Thymus (tissue), 14 donors: ENCODE measurements at places on chromosomes 12 and 14. TPM values are rescaled to one million over a fixed set of nuclear protein-coding genes. Genes with fewer than 3 reads are reported as not detected.
A peak's percentile ranks its signal among the peaks of the same experiment; 100 is the strongest.

Gene ANO2
- 0.57 TPM for total RNA-seq

Gene ALG10B
- 3.7 TPM for total RNA-seq

Gene SLC16A7
- total RNA-seq, result 11.0 TPM

Gene C12orf54
- 0.19 TPM for total RNA-seq

Gene LRP6
- 11.7 TPM for total RNA-seq

Gene LAG3
- total RNA-seq, result 1.5 TPM

Gene RAD9B
- total RNA-seq, result 1.0 TPM

Gene ZFYVE1
- total RNA-seq, result 5.7 TPM

Gene MAGOHB
- 47.3 TPM for total RNA-seq

- no peak for DNase-seq
Measured at GRCh38 chr12:2287589-2287988, 234.8 kb downstream of the CACNA1C start.

DNA sequence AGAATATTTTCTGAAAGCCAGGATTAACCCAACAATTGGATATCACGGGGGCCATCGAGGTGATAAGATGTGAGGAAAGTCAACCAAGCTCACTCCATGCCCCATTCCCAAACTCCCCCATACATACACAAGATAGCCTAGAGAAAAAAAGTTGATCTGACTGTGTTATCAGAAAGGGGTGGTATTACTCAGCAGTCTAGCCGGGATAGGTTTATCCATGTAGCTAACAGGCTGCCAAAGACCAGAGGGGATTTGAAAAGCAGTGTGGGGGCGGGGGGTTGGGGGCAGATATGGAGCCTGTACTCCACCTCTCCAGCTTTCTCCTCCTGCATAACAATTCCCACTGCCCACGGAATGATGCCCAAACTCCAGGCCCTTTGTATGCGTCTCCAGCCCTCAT is 13.2 kb upstream of the MAP1LC3B2 start:
- DNase-seq, result no peak

GRCh38 chr14:24416254-24416931 is 13.1 kb downstream of the CBLN3 start:
- DNase-seq, result no peak

DNA sequence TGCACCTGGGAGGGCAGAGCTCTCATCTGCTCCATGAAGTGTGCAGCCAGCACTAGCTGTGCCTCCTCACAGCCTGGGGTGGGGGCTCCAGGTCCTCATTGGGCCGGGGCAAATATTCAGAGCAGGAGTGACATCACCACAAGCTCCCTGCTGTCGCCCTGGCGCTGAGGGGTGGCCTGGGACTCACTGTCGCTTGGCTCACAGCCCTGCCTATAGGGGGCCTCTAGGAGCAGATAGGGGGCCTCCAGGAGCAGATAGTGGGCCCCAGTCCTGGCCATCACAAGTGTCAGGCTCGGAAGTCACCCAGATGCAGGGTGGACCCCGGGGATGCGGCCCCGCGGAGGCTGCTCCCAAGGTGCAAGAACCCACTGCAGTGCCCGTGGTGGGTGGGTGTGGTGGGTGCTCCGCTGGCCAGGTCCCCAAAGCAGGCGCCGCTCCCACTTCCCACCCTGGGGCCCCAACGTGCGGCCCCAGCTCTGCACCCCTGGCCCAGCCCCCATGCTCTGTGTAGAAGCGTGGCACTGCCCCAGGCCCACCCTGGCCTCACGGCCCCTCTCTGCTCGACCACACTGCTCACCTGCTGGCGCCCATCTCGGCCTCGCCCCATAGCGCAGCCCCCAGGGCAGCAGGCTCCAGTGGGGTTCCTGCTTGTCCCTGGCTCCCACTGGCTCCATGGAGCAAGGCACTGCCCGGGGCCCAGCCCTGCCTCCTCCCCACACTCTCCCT is 18.0 kb downstream of the SYNJ2BP start:
- DNase-seq, result no peak

DNA sequence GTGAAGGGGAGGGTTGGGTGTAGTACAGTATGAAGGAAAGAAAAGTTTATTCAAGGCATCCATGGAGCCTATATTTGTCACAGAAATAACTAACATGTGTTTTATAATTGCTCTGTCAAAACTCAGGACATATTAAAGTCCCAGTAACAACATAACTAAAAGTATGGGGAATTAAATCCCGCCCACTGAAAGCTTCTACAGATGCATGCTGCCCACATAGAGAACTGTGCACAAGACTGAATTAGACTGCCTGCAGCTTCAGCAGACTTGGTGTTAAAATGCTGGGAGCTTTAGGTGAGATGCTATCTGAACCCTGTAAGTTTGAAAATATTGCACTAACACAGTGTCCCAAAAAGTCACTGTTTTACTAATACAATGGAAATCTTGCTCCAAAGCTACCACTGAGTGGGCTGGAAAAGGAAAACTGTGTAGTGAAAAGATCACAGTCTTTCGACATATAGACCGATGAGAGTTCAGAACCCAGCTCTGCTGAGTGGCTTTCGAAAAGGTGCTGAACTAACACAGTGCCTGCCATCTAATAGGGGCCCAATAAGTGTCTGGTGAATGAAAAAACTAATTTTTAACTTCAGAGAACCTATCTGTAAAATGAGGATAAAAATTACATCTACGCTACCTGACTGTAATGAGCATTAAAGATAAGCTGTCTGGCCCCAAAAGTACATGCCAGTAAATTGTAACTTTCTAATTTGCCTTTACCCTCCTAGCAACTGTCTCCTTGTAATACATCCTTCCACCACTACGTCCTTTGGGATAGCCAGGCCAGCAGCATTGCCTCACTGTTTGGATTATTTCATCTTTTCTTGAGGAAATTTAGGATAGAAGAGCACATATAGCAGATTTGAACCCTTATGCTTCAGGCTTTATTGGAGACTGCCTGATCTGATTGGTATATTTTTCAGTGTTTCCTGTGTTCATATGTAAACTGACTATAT is 237.6 kb downstream of the BCAT1 start:
- no peak for DNase-seq

GRCh38 chr12:57940052-57940914 is 1.1 kb upstream of the ATP23 start:
- no peak for DNase-seq

DNA sequence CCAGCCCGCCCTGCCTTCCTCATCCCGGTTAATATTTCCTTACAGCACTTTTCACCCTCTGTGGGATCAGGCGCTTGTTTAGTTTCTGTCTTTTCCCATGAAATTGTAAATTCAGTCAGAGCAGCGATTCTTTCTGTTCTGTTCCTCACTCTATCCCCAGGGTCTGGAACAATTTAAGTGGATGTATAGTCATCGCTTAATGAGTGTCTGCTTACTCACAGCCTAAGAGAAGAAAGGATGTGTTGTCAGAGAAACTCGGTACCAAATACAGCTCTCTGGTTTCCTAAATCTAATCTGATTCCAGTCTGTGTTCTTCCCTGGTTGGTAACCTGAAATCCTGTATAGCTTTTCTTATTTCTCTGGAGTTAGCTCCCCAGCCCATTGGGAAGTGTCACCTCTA is 44.9 kb downstream of the FOS start:
- DNase-seq, result no peak

- DNase-seq, result no peak
Measured at GRCh38 chr14:100788942-100789341, 37.0 kb upstream of the MEG3 start.

DNA sequence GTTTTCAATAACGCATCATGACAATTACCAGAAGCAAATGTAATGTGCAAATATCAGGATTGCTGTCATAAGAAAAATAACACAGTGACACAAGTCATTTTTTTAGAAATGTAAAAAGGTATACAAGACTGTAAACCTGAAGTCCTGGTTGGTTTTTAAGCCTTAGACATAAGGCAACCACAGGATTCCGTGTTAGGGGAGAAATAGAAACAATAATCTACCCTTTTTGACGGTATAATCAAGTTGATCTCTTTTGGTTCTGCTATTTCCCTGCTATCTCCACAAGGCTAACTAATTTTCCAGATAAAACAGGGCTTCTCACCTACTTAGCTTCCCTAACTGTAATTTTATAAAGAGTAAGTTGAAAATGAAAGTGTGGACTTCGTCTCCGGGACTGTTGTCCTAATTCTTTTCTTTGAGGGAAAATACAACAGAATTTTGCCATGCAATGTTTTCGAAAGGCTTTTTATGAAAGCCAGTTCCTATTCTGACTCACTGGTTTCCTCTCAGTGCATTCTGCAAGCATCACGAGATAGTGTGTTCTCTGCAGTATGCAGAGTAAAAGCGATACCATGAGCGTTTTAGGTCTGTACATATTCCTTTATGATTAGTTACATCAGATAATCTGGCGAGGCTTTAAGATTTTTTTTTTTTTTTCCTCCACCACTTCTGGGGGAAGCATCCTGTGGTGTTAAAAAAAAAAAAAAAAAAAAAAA is 10.6 kb downstream of the MYO1H start:
- DNase-seq, result no peak

GRCh38 chr12:132525833-132526455 is 36.0 kb downstream of the FBRSL1 start:
- no peak for DNase-seq

GRCh38 chr14:32226056-32226455 is 23.0 kb upstream of the RNU6-8 start:
- no peak for DNase-seq

DNA sequence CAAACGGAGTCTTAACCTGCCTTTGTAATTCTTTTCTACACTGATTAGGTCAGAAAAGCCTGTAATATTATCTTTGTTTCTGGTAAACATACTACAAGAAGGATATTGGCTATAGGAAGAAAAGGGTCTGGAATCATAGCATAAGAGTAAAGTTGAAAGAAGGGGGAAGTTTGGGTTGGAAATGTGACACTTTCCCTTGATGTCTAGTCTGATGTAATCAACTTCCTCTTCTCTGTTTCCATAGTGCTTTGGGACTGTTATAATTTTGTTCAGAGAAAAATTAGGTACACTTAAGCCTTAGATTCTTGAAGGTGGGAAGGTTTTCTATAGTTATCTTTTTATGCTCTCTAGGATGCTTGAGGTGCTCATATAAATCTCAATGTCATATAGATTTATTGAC is 322.2 kb downstream of the AEBP2 start:
- DNase-seq, result peak; percentile 8

DNA sequence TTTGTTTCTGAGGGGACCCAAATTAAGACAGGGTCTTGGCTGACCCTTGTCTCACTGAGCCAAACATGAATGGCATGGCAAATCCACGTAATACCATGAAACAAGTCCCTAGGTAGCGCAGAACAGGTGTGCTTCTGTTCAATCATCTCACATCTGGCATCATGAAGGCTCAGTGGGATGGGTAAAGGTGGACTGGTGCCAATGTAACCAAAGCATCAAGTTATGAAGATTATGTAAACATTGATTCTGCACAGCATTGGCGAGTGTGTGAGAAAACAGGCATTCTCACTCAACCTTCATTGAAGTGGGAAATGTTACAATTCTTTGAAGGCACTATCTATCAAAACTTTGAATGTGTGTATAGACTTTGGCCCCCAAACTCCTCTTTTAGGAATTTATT is 41.9 kb downstream of the PTGER2 start:
- no peak for DNase-seq

- DNase-seq, result no peak
Measured at GRCh38 chr12:107776171-107776570, 1.7 kb downstream of the ASCL4 start.

DNA sequence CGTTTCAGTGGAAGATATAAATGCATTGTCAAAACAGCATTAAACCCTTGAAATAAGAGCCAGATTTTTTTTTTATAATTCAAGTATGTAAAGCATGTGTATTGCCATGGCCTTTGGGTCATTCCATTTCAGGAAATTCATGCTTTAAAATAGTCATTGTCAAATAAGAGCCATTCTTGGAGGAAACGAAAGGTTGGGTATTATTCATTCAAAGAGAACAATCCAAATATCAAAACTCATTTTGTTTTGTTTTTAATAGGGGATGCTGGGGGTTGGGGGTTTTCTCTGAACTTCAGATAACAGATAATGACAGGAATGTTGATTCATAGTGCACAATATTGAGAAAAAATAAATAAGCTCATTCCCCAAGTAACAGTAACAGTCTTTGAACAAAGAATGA is 174.4 kb upstream of the NUDT4 start:
- DNase-seq, result no peak

DNA sequence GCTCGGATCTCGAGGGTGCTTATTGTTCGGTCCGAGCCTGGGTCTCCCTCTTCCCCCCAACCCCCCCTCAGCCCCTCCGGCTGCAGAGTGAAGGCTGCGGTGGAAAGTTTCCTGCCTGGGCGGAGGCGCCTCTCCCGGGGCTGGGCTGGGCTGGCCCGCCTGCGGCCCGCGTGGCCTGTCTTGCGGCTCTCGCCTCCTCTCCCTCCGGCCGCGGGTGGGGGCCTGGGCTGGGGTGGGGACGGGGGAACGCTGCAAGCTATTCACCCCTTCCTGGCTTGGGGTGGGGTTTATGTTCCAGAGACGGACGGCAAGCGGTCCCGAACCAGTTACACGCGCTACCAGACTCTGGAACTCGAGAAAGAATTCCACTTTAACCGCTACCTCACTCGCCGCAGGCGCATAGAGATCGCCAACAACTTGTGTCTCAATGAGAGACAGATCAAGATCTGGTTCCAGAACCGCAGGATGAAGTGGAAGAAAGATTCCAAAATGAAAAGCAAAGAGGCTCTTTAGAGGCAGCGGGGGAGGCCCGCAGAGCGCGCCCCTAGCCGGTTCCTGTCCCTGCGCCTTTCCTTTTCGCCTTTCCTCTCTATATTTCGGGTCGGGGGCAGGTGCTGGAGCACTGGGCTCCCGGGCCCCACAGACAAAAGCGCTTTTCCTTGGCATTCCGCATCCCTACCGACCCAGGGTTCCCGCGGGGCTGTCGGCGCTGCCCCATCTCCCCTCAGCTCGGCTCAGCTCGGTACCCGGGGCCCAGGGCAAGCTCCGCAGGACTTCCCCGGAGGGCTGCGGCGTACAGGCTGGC is 1.3 kb downstream of the HOXC5 start:
- DNase-seq, result no peak

DNA sequence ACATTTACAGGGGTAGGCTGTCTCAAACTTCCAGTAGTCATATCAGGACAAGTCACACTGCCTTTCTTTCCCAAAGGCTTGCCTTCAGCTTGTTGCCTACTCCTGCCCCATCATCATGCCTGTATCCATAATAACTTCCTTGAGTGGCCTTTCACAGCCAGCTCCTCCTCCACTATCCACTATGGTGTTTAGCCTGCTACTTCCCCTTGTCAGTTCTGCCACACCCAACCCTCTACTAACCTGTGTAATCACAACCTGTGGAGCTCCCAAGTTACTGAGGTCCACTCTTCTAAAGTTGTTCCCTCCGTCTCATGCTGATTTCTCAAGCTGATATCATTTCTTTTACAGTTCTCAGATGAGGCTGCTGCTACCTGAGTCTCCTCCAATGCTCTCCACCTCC is 159.9 kb downstream of the BMP4 start:
- no peak for DNase-seq

- DNase-seq, result peak; percentile 65
Measured at GRCh38 chr14:92922883-92923743, at the start of gene CHGA. CHGA (plus strand) TSS chr14:92923150; CDS start chr14:92923360, 210 bp downstream.

DNA sequence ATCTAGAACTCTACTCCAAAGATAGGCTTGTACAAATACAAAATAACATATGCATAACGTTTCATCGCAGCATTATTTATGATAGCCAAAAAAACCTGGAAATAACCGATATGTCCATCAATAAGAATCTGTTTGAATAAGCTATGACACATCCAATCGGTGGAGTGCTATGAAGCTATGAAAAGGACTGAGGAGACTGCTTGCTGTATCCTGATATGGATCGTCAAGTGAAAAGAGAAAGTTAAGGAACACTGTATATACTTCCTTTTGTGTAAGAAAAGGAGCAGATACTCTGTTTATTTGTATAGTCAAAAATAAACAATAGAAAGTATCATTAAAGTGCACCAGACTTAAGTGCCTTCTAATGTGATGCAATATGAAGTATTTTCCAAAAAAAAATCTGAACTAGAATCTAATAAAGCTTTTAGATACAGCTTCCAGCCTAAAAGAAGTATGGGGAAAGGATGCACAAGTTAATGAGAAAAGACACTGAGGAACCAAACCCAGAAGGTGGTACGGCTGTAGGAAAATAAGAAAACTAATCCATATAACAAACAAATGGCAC is 645 bp upstream of the KLHDC1 start:
- DNase-seq, result no peak
